ENCODE measurements at places on chromosomes 6 and 20.
A peak's percentile ranks its signal among the peaks of the same experiment; 100 is the strongest.

DNA sequence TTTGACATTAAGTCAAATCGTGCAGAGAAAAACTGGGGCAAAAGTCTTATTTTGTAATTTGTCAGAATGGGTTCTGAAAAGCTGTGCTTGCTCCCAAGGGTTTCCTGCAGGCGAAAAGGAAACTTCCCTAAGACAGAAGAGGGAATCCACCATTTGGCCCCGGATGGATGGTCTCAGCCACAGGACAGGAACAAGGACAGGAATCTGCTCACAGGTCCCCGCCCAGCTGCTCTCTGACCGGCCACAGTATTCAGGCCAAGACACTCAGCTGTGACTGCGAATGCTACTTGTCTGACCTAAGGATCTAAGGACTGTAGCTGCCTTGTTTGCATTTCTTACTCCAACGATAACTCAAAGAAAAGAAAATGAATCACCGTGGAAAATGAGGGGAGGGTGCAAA is 197.0 kb downstream of the BMP7 start:
- DNase-seq = no peak

GRCh38 chr6:15304337-15305042 is 58.6 kb downstream of the JARID2 start:
- no peak for DNase-seq

- DNase-seq = no peak
These were observed 8.0 kb upstream of the SLC17A3 start for GRCh38 chr6:25882051-25882496.

- DNase-seq = peak; percentile 67
These were observed 420 bp downstream of the SOX4 start for GRCh38 chr6:21593927-21594415.

DNA sequence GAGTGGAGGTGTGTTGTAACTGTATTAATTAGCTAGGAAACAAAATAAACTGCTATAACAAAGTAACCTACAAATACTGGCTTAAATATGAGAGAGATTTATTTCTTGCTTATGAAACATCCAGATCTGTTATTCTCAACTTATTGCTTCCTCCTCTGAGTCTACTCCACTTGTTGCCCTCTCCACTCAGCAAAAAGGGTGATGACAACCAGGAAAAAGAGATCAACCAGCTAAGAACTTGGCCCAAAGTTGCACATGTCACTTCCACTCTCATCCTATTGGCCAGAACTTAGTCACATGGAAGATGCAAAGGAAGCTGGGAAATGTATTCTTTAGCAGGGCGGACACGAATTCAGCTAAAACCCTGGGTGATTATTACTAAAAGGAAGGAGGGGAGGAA is 5.2 kb upstream of the TP53RK start:
- DNase-seq = peak; percentile 78

DNA sequence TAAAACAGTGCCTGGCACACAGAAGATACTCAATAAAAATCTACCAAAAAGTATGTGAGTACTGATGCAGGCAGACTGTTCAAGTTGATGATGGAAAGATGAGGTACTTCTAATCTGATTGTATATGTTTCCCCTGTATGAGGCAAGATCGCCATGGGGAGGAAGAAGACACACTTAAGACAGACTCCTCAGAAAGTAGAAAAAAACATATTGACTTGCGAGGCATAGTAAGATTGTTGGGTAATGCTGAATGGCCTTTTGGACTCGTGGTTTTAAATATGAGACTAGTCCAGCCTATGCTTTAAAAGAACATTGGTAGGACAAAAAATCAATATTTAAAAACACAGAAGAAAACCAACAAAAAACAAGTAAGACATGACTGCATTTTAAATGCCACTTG is 72.6 kb downstream of the SHPRH start:
- peak; percentile 30 for DNase-seq

- peak; percentile 55 for DNase-seq
These were observed 170.2 kb upstream of the ZNF217 start for GRCh38 chr20:53763707-53764414.

DNA sequence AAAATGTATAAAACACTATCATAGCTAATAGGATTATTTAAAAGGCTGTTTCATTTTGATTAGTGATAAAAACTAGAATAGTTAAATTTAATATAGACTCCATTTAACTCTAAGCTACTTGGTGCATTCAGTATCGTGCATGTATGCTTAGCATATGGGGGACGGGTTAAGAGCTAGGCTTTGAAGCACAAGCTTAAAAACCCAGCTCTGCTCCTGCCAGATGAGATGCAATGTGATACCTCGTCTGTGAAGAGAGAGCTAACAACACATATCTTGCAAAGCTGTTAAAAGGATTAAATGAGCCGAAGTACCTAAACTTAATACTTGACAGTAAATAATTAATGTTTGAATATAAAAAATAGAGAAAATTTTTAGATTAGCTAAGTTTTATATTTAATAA is 42.2 kb downstream of the DTNBP1 start:
- no peak for DNase-seq

- no peak for DNase-seq
These were observed 646 bp upstream of the CPNE5 start for GRCh38 chr6:36839749-36840431.

- no peak for DNase-seq
These were observed 32.7 kb downstream of the TRDN start for GRCh38 chr6:123604067-123604466.

- no peak for DNase-seq
These were observed 130.3 kb downstream of the MMUT start for GRCh38 chr6:49332781-49333180.

DNA sequence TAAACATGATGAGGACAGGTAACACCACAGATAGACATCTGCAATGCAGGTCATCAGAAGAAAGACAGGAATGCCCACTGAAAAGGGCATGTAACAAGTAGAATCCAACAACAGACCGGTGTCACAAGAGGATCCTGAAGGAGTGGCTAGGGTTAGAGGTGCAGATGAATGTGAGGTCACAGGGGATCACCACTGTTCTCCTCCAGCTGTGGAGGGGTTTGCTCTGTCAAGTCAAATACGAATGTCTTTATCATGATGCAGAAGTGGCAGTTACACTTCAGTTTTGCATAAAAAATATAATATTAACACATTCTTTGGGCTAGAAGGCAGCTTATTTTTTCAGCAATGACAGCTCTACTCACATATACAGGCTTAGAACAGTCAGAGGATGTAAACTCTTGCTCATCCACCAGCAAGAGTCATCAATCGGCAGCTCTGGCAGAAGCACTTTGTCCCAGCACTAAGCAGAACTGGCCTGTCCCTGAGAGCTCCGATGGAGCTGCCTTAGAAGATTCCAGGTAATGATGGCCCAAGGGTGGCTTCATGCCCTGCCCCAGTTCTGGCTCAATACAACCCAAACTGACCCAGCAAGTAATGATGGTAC is 130.4 kb upstream of the TRAF3IP2 start:
- DNase-seq = peak; percentile 38

GRCh38 chr6:117138920-117139319 is 126.4 kb upstream of the VGLL2 start:
- DNase-seq = no peak

GRCh38 chr6:34226731-34227586 is 9.7 kb upstream of the HMGA1 start:
- DNase-seq = no peak

DNA sequence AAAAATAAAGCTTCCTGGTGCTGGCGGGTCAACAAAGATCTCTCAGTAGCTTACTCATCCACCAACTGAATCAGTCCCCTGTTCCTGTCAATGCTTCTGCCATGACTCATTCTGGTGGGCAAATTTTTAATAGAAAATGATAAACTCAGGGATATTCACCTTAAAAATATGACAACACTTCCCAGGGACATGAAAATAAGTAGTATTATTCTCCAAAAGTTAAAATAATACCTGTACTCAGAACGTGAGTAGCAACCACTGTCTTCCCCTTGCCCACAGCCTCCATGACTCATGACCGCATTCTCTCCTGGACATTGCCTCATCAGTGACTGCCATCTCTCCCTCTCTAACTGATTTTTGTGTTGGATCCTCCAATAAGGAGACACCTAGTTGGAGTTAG is 552.3 kb downstream of the KIF16B start:
- DNase-seq = peak; percentile 78

DNA sequence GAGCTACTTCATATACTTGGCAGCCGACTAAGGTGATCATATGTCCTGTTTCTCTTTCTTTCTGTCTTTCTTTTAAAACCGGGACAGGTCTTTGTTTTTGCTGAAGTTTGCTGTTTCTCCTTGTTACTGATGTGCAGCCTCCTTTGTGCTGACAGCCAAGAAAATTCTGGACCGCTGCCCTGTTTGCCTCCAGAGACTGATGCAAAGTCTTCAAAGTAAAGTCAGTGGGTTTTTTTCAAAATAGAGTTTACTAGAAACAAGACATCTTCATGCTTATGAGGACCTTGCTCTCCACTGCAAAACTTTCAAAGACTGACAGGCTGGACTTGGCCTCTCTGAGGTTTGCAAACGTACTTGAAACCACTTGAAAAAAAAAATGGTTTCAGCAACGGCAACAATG is 510.5 kb upstream of the MAP3K7 start:
- no peak for DNase-seq

DNA sequence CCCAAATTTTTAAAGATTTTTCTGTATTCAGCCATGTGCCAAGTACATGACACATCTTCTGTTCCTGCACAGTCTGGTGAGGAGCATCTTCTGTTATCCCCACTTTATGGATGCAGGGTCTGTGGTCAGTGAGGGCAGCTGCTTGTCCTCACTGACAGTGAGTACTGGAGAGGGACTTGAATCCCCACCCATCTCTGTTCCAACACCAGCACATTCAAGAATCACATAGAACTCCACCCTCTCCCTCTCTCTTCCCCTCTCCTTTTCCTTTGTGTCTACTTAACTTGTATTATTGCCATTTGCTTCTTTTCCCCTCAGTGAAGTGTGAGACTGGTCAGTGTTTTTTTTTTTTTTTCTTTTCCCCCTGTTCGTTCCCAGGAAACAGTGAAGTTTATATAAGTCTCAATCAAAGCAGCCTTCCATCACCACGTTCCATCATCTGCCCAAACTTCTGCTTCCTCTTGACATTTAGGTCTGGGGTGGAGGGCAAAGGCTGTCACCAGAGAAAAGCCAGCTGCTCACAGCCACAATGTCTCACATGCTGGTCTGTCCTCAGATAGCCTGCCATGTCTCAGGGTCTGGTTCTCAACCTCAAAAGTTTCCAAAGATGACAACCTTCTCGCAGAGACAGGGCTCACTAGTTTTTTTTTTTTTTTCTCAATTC is 110.0 kb upstream of the SSTR4 start:
- no peak for DNase-seq

GRCh38 chr6:43453831-43454230 is 1.5 kb downstream of the DLK2 start:
- no peak for DNase-seq

DNA sequence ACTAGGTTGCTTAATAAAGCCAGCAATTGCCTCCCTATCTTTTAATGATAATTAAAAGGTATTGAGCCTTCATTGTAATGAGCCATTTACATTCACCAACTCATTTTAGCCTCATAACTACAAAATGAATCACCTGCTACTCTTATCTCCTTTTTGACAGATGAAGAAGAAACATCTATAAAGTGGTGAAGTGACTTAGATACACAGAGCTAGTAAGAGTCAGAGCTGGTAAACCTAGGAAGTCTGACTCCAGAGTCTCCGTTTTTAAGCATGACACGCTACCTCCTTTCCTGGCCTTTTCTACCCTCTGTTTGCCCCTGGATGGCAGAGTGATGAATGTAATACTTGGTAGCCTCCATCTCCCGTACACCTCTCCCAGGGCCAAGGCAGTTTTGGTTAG is 93.5 kb downstream of the SPTLC3 start:
- DNase-seq = no peak

DNA sequence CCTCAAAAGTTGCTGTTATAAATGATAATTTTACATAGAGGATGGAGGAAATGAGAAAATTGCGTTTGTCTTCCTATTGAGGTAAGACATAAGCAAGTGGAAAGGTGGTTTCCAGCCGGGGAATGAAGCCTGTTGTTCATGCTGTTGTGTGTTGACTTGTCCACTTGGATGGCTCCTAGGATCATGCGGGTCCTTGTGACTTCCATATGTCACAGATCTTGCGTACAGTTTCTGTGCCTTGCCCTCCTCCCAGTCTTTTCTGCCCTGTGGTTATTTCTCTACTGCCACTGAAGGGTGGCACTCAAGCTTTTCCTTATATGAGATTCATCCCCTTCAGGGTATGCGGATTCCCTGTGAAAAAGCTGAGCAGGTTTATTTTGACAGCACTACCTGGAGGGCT is 116.6 kb downstream of the CARMIL1 start:
- no peak for DNase-seq

DNA sequence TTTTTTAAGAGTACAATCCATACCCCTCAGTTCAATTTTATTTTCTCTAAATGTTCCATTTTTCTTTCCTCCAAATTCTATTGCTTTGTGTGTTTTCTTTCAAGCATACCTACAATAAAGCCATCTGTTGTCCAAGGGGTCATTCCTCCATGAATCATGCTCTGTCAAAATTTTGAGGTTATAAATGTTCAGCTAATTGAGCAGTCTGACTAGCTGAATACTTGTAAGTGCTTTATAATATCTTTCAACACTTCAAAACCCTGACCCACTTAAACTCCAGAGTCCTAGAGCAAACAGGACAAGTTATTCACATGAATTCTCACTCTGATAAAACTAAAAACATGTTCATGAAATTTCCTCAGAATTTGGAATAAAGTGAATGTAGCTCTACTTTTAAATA is 33.4 kb upstream of the EYA4 start:
- DNase-seq = no peak

DNA sequence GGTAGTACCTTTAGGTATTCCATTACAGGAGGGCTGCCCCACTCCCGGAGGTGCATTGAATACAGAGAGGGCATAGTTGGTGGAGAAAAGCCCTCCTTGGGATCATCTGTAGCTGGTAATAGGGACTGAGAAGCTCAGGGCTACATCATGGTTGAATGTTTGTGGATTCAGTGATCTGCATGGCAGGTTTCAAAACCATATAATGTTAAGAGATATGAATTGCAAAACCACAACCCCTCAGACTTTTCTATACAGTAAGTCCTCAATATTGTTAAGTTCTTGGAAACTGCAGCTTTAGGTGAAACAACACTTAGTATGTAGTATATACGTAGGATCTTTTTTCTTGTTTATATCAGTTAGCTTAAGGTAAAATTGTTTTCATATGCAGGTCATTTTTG is 11.3 kb downstream of the TULP4 start:
- no peak for DNase-seq

DNA sequence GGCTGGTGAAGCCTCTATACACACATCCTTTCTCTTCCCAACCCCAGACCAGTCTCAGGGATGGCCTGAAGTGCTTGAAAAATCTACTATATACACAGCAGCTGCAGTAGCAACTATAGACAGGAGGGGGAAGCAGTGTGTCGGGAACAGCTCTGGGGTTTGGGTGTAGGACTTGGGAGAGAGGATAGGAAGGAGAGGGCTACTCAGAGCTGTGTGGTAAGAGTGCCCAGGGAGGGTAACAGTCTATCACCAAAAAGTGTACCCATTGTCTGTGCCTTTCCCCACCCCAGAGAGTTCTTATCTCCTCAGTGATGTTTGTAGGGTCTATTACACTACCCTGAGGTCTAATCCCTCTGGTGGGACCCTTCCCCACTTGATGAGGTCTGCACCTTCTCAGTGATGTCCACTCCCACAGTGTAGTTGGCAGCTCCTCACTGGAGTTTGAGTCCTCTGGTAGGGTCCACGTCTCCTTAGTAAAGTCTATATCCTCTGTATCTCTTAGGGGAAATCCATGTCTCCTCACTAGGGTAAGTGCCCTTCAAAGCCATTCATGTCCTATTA is 1.5 kb upstream of the GGT7 start:
- peak; percentile 89 for DNase-seq

GRCh38 chr6:158667360-158667981 is 17.6 kb downstream of the SYTL3 start:
- DNase-seq = no peak

Data from fibroblast of mammary gland (primary cell).